Activated T-helper 2 cell treated with anti-CD3 and anti-CD28 coated beads, Interferon-gamma antibody, Interleukin-2, Interleukin-4, amounts not matched to agents 10 μg/mL and 5 μg/mL and 100 μg/mL, durations not matched to agents 14 hours and 24 hours and 36 hours (primary cell): ENCODE measurements at places on chromosomes 12 and 14. TPM values are rescaled to one million over a fixed set of nuclear protein-coding genes. Genes with fewer than 3 reads are reported as not detected.

GRCh38 chr14:76834241-76834661 is 8.0 kb downstream of the LRRC74A start:
- no peak for DNase-seq

GRCh38 chr12:52788192-52788875 is 7.6 kb downstream of the KRT3 start:
- no peak for DNase-seq

GRCh38 chr12:112130441-112130998 is 5.2 kb downstream of the TRAFD1 start:
- no peak for DNase-seq

DNA sequence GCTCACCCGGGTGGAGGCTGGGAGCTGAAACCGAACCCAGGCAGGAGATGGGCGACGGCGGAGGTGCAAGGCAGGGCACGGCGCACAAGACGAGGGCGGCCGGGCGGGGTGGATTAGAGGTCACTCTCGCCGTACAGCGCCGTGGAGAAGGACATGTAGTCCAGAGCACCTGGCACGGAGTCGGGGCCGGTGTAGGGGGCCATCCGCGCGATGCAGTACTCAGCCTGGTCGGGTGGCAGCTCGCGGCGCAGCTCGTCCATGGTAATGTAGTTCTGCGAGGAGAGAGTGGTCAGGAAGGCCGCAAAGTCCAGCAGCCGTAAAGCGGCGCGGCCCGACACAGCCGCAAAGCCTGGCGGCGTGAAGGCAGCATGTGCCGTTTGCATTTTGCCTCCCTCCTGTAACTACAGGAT is 81.9 kb upstream of the ZFP36L1 start:
- DNase-seq: no peak

- DNase-seq: no peak
Observed at GRCh38 chr14:54121466-54122027, 164.9 kb upstream of the BMP4 start.

DNA sequence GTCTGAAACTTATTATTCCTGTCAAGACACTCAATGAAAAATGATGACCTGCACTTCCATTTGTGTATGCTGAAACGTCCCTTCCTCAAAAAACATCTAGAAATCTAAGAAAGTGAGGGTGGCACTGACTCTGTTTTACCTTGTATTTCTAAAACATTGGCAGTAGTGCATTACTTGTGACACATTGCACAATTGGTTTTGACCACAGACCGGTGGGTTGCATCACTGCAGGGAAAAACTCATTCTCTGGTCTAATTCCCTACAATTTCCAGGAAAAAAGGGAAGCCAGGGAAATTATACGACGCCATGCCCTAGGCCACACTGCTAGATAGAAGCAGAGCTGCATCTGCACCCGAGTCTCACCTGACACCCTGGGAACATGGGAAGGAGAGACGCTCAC is 156.7 kb downstream of the NTF3 start:
- DNase-seq: no peak

DNA sequence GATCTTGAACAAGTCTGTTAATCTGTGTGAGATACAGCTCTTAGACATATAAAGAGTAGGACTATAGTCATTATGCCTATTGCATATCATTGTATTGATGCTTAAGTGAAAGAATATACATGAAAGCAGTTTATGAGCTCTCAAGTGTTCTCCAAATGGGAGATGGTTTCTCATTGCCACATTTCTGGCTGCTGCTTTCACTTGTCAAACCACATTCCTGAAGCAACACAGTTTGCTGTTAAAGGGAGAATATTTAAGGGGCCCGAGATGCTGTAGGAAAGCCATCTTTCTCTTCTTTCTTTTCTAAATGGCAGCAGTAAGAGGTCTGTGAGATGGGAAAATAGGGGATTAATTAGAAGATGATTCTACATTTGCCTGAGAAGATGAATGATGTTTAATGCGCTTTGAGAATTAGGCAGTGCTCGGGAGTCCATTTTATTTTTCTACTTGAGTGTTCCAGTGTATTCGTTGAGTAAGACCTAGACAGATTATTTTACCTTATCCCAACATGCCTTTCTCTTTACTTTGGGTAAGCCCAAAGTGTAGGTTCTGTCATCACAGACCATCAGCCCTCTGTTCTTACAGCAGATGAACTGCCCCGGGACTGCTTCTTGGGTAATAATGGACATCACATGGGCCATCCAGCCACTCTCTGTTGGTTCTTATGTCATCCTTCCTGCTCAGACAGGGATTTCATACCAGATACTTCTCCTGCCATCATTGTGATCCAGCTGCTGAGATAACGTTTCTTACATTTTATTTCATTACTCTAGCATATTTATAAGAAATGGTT is 35.6 kb downstream of the ANO4 start:
- no peak for DNase-seq

- DNase-seq: peak; percentile 76
Observed at GRCh38 chr14:74612350-74613021, 449 bp upstream of the LTBP2 start.

GRCh38 chr14:70654632-70655031 is 12.9 kb downstream of the TTC9 start:
- DNase-seq: no peak

- no peak for DNase-seq
Observed at GRCh38 chr12:95131589-95132340, 58.3 kb upstream of the NR2C1 start.

The PARPBP gene
- total RNA-seq: 27.0 and 27.4 TPM in 2 replicates

The ASCL1 gene
- total RNA-seq: not detected in 2 replicates

- no peak for DNase-seq
Observed at GRCh38 chr14:24979725-24980239, 70.2 kb downstream of the STXBP6 start.

- DNase-seq: no peak
Observed at GRCh38 chr14:89493877-89494634, 77.0 kb upstream of the FOXN3 start.

DNA sequence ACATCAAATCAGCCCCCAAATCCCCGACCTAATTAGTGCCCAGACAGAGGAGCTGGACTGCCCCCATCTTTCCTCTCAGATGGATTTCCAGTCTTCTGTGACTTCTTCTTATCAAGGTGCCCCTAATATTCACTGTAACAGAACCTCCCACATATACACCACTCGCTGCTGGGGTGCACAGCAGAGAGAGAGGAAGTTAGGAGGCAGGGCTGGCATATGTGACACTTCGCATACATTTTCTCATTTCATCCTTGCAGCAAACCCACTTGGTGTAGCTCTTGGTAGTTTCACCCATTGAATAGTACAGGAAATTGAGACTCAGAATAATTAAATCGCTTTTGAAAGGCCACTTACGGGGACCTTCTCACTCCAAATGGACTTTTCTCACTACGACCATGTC is 56.5 kb upstream of the CCND2 start:
- no peak for DNase-seq

The TSPAN8 gene
- not detected in 2 replicates for total RNA-seq

- DNase-seq: peak; percentile 44
Observed at GRCh38 chr12:27185234-27186021, 58.7 kb upstream of the STK38L start.

The VDR gene
- total RNA-seq: 312 and 317 TPM in 2 replicates

GRCh38 chr12:79373896-79374499 is 316.8 kb downstream of the PAWR start:
- DNase-seq: no peak

- no peak for DNase-seq
Observed at GRCh38 chr12:123010110-123010509, 29.6 kb downstream of the ARL6IP4 start.

DNA sequence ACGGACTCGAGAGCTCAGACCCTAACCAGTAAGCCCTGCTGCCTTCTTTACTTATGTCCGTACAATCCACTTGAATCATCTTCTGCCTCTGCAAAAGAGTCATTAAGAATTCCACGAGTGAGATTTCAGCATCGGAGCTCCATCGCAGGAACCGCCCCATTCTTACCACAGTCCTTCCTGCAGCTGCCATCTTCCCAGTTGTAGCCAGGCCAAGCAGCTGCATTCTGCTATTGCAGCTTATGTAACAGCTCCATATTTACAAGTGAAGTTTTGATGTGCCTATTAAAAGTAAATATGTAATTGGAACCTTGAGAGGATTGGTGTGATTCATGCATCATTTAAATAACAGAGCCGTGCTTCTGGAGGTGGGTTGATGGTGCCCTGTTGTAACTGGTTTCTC is 157.4 kb downstream of the KICS2 start:
- DNase-seq: no peak

The CMKLR1 gene
- total RNA-seq: not detected in 2 replicates

The ACTR10 gene
- 38.2 and 39.8 TPM in 2 replicates for total RNA-seq

- DNase-seq: no peak
Observed at GRCh38 chr14:63544591-63545299, 1.6 kb upstream of the PPP2R5E start.

The IAPP gene
- total RNA-seq: not detected in 2 replicates

GRCh38 chr14:52455291-52456088 is 96.8 kb downstream of the TXNDC16 start:
- no peak for DNase-seq

The OR6C75 gene
- not detected in 2 replicates for total RNA-seq

GRCh38 chr12:105057174-105057573 is 27.1 kb downstream of the ALDH1L2 start:
- no peak for DNase-seq

GRCh38 chr14:38039496-38039895 is 168.2 kb upstream of the SSTR1 start:
- DNase-seq: no peak

The PLCZ1 gene
- total RNA-seq: not detected in 2 replicates

DNA sequence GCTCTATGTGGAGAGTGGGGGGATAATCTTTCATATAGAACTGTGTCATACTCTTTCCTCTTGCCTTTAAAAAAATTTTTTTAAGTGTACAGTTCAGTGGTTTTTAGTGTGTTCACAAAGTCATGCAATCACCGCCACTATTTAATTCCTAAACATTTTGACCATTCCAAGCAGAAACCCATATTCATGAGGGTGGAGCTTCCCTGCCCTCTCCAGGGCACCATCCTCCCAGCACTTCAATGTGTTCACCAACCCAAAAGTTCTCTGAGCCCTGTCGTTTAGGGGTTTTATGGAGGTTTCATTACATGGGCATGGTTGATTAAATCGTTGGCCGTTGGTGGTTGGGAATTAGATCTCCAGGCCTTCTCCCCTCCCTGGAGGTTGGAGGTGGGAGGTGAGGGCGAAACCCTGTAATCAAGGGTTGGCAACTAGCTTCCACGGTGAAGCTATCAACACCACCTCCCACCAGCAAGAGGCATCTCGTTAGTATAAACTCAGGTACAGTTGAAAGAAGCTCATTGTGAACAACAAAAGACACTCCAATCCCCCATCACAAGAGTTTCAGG is 42.8 kb upstream of the WNK1 start:
- DNase-seq: no peak

GRCh38 chr12:86710109-86710508 is 453.9 kb upstream of the MGAT4C start:
- DNase-seq: no peak

DNA sequence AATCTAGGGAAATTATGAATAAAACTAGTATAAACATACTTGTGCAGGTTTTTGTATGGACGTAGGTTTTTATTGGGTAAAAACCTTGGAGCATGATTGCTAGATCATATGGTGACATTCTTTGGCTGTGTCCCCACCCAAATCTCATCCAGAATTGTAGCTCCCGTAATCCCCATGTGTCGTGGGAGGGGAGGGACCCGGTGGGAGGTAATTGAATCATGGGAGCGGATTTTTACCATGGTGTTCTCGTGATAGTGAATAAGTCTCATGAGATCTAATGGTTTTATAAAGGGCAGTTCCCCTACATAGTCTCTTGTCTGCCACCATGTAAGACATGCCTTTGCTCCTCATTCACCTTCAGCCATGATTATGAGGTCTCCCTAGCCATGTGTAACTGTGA is 120.9 kb downstream of the FOXA1 start:
- no peak for DNase-seq

DNA sequence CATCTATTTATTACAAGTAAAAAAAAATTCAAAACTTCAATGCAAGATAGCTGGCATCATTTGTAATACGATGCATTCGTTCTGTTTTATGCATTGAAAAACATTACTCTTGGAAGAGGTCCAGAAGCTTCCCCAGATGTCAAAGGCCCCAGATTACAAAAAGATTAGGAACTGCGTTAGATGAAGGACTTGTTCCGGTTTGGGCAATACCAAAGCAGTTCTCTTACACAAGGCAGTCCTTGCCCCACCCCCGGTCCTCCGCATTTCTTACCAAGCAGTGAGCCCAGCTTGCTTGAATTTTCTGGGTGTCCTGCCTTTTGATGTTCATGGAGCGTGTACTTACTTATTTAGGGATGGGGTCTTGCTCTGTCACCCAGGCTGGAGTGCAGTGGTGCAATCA is 4.8 kb upstream of the HVCN1 start:
- DNase-seq: no peak

DNA sequence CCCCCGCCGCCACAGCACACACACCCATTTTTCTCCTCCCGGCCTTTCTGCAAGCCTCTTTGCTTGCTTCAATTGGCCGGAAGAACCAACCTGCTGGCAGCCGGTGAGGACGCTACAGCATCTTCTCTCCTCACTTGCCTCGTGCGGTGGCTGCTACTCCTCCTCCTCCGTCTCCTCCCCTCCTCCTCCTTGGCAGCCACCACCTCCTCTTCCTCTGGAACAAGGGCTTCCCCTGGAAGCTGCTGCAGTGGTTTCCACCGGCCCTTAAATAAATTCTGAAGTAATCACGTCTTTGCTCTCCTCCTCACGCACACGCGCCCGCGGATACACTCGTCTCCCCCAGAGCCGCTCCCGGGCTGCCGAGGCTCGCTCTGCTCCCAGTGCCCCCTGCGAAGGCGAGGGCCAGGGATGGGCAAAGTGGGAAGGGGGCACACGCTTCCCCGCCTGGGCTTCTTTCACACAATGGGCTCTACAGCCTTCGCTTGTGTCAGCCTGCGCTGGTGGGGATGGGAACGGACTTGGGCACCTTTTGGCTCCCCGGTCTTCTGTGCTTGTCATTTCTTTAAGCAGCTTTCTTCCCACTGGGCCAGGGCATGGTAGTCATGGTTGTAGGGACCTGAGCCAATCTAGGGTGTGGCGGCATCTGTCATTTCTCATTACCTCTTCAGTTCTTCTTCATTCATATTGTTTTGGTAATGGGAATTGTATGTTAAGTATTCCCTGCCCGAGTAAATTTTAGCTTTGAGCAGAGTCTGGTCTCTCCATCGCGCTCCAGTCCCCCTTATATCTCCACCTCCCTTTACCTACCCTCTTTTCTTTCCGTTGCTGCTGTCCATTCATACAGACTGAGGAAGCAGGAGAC is at the start of gene PPFIA2:
TSS of gene PPFIA2 (minus strand) at position 161 of the 862 bp plus-strand sequence.
- DNase-seq: no peak

DNA sequence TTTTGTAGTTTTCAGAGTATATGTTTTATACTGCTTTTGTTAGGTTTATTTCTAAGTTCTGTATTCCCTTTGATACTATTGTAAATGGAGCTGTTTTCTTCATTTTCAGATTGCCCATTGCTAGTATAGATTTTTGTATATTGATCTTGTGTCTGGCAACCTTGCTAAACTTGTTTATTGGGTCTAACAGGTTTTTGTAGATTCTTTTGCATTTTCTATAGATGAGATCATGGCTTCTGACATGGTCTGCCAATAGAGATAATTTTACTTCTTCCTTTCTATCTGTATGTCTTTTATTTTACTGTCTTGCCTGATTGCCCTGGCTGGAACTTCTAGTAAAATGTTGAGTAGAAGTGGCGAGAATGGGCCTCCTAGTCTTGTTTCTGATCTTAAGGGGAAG is 40.3 kb downstream of the ANKRD9 start:
- DNase-seq: no peak
